ENCODE measurements at places on chromosomes 11 and 22. TPM values are rescaled to one million over a fixed set of nuclear protein-coding genes. Genes with fewer than 3 reads are reported as not detected.

Gene KIAA1671
- 11.9 TPM for total RNA-seq

DNA sequence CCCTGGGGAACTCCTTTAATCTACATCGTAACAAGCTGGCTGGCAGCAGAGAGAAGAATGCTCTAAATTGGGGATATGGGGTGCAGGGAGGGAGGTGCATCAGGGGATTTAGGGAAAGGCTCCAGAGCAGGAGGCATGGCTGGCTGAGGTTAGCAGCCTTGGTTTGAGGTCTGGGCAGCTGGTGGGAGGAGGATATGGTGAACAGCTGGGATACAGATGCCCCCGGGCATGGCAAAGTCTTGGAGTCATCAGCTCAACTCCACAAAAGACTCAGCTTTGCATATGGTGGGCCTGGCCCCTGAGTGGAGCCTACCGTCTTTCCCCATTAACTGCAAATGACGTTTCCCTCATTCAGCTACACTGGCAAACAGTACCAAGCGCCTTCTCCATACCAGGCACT is 5.4 kb downstream of the FAM83F start:
- no peak for ATAC-seq

GRCh38 chr11:120682866-120683265 is 171.3 kb downstream of the GRIK4 start:
- no peak for ATAC-seq

Gene TMEM225
- total RNA-seq: not detected

Gene GLB1L3
- total RNA-seq: not detected

- ATAC-seq: peak; percentile 70
These were observed 31.3 kb downstream of the TMEM123 start for GRCh38 chr11:102421261-102421660.

- ATAC-seq: peak; percentile 63
These were observed 76.0 kb upstream of the WNT7B start for GRCh38 chr22:46052801-46053562.

- ATAC-seq: no peak
These were observed 59.5 kb downstream of the SGSM1 start for GRCh38 chr22:24865508-24865907.

Gene CD248
- 32.1 TPM for total RNA-seq

DNA sequence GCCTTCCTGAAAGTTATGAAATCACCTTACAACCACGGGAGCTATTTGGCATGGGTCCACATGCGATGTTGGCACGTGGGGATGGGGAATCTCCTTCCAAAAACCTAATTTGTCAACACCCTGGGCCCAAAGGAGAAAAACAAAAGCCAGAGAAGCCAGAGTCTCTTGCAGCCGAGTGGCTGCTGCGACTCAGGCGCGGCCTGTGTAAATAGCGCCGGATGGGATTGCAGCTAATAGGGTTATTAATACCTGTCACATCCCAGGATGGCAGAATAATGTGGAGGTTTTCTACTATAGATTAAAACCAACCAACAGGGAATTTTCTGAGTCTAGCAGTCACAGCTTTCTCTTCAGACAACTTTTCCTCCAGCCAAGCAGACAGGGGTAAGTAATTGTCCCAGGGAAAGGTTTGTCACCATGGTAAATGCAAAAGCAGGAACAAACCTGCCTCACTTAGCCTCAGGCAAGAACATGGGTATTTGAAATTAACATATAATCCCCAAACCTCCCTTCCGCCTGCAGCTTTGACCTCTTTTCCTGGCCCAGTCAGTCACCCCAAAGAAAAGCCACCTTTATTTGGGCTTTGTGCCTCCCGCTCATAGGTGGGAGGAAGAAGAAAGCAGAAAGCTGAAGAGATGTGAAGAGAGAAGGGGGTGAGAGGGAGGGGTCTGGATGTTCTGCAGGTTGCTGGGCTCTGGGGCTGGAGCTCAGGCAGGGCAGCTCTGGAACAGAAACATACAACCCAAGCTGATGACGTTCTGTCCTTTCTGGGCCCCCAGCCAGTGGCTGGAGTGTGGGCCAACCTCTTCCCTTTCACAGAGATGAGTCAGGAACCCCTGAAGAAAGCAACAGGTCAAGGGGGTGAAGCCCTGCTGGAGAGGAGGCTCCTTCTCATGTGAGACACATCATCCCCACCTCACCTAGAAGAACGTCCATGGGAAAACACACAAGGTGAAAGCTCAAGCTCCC is 376.5 kb downstream of the NXPE2 start:
- no peak for ATAC-seq

DNA sequence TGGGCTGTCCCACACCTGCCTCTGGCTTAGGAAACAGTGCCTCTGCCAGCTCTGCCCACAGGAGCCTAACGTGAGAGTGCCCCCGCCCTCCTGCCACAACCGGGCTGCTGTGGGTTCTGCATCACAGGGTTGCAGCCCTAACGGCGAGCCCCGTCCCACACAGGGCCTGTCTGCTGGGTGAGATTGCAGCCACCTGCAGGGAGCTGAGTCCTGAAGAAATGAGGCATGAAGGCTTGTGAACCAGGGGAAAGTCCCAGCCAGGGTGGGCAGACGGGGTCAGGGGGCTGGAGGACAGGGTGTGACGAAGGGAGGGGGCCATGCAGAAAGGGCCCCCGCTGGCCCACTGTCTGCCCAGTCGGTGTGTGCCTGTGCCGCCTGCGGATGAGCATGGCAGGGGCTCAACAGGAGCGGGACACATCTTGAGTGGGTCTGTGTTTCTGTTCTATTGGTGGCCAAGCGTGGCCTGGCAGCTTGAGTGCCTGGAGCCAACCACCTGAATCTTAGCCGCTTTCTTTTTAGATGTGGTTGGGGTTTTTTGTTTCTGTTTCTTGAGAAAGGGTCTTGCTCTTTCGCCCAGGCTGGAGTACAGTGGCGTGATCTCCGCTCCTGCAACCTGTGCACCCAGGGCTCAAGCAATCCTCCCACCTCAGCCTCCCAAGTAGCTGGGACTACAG is 38.9 kb downstream of the CTTN start:
- no peak for ATAC-seq

Gene FOLR2
- total RNA-seq: not detected

- no peak for ATAC-seq
These were observed 42.1 kb upstream of the KLHL35 start for GRCh38 chr11:75474878-75475766.

Gene RRP7A
- total RNA-seq: 43.7 TPM

DNA sequence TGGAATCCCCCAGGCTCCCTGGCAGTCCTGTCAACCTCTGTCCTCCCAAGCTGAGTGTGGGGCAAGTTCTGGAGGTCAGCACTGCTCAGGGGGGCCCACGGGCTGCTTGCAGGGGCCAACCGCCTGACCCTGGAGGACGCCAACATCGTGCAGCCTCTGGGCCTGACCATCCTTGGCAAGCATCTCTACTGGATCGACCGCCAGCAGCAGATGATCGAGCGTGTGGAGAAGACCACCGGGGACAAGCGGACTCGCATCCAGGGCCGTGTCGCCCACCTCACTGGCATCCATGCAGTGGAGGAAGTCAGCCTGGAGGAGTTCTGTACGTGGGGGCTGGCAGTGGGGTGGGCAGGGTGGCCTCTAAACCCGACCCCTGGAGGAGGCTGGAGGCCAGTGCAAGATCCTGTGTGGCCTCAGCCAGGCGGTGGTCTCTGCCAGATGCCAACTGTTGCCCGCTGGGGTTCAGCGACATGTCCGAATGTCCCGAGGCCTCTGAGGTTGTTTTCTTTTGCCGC is 34.6 kb upstream of the PPP6R3 start:
- ATAC-seq: no peak

DNA sequence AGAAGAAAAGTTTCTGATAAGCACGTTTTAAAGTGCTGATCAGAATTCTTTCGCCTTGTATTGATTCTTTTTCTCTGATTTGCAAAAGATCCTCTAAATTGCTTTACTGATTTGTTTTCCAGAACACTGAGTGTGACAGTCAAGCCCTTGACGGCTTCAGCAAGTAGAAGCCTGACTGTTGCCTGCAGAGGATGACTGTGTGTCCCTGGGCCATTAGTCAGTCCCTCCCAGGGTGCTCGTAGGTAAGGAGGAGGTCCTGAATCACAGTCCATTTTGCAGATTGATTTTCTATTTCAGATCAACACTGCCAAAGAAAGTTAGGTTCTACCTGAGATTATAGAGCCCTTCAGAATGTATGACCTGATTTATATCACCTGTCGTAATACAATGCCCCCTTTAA is 38.6 kb upstream of the POGLUT3 start:
- no peak for ATAC-seq

GRCh38 chr11:132072858-132073211 is 702.4 kb downstream of the NTM start:
- peak; percentile 49 for ATAC-seq

DNA sequence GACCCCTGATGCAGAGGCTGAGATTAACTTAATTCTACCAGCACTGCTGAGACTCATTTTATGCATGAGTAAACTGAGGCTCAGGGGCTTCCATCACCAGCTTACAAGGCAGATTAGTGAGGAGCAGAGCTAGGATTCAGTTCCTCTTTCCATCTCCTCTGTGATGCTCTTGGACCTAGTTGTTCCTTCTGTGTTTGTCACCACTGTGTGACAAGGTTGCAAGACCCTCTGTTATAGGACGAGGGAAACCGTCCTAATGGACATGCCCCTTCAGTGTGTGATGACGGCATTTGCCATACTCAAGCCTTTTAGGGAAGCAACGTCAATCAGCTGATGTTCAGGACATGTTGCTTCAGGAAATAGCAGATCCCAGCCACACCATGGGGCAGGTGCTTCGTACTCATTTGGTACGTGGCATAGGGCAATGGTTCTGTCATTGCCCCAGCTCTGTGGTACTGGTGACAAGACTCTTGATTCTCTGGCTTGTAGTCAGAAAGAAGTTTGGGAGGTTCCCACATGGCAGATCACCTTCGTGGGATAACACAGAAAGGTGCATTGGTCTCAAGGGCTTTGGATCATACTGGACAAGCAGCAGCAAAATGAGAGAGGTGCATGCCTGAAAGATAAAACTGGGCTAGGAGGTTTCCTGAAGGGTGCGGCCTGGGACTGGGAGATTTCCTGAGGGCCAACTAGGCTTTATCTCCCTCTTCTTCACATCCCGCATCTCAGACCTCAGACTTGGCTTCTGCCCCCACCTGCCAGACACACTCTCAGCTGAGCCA is 23.9 kb upstream of the CD44 start:
- ATAC-seq: no peak

DNA sequence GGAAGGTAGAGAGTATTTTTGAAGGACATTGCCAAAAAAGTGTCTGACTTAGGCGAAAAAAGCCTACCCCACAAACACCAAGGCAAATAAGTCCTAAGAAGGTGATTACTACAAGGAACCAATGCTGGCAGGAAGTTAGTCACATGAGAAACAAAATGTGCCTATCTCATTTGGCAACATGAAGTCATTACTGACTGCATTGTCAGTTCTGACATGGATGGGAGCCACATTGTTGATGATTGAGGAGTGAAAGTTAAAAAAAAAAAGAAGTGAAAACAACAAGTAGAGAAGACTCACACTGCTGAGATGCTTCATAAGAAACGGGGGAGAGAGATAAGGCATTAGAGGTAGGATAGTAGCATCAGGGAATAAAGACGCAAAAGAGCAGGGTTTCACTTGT is 141.5 kb upstream of the FAT3 start:
- ATAC-seq: no peak

Gene MMP11
- 13.3 TPM for total RNA-seq

Gene FOLR1
- not detected for total RNA-seq

Gene GP1BB
- total RNA-seq: not detected
